AG08395 (cell line): ENCODE measurements at places on chromosomes 12 and 14.

DNA sequence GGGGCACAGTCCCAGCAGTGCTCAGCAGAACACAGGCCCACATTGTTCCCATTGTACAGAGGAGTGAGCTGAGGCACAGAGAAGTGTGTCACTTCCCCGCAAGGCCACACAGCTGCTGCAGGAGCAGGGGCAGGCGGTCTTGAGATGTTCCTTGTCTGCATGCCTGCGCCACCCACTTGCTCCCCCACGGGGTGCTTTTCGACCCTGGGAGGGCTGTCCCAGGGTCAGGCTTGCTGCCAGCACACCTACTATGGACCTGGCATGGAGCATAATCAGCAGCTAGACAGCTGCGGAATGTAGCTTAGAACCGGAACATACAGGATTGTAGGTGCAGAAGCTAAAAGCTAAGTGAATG is 7.8 kb upstream of the EP400 start:
- DNase-seq: no peak

DNA sequence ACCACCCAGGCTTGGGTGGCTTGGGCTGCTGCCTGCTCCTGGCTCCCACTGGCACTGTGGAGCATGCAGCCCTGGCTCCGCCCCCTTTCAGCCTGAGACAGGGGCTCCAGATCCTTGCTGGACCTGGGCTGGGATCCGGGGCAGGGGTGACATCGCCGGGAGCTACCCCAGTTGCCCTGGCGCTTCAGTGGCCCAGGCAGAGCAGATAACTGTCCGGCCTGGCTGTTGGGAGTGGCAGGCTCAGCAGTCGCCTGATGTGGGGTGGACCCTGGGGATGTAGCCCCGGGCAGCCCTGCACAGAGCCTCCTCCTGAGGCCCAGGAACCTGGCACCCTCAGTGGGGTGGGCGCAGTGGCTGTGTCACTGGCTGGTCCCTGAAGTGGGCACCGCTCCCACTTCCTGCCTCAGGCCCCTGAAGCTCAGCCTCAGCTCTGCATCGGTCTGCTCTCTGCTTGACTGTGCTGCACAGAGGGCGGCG is 57.9 kb downstream of the FUT8 start:
- no peak for DNase-seq

- peak; percentile 57 for DNase-seq
Measured at GRCh38 chr12:6230321-6231110, 30.3 kb downstream of the CD9 start.

- no peak for DNase-seq
Measured at GRCh38 chr14:56995010-56995409, 184.7 kb upstream of the OTX2 start.

GRCh38 chr14:27608377-27608776 is 1010.5 kb upstream of the NOVA1 start:
- no peak for DNase-seq

GRCh38 chr12:56079723-56080555 is at the start of gene ERBB3:
ERBB3 (plus strand) TSS chr12:56080165; CDS start chr12:56080301, 136 bp downstream.
- DNase-seq: peak; percentile 91

GRCh38 chr12:119448611-119449131 is 114.1 kb downstream of the CCDC60 start:
- DNase-seq: no peak

- DNase-seq: no peak
Measured at GRCh38 chr12:110862329-110862728, 15.5 kb downstream of the CCDC63 start.

DNA sequence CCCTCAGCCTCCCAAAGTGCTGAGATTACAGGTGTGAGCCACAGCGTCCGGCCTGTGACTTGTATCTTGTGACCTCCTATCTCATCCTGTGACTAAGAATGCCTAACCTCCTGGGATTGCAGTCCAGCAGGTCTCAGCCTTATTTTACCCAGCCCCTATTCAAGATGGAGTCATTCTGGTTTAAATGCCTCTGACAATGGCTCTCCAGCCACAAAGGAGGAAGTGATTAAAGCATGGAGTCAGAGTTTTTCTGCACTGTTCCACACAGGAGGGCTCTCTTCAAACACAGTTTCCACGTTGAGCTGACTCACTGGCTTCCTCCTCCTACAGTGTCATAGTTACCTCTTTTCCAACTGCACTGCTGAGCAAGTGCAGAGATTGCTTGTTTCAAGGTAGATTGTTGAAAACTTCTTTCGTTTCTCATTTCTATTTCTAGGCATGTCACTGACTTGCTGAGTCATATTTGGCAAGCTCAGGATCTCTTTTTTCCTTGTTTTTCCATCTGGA is 383.8 kb downstream of the PCNX1 start:
- peak; percentile 68 for DNase-seq

- no peak for DNase-seq
Measured at GRCh38 chr14:58297412-58297761, 968 bp upstream of the ARID4A start.

- DNase-seq: no peak
Measured at GRCh38 chr12:110936367-110937103, 16.2 kb upstream of the MYL2 start.

- no peak for DNase-seq
Measured at GRCh38 chr14:94175011-94175745, 1.1 kb downstream of the PPP4R4 start.

GRCh38 chr12:104694711-104695110 is 238.0 kb downstream of the CHST11 start:
- no peak for DNase-seq

- no peak for DNase-seq
Measured at GRCh38 chr14:61077951-61078720, 97.1 kb downstream of the SLC38A6 start.

DNA sequence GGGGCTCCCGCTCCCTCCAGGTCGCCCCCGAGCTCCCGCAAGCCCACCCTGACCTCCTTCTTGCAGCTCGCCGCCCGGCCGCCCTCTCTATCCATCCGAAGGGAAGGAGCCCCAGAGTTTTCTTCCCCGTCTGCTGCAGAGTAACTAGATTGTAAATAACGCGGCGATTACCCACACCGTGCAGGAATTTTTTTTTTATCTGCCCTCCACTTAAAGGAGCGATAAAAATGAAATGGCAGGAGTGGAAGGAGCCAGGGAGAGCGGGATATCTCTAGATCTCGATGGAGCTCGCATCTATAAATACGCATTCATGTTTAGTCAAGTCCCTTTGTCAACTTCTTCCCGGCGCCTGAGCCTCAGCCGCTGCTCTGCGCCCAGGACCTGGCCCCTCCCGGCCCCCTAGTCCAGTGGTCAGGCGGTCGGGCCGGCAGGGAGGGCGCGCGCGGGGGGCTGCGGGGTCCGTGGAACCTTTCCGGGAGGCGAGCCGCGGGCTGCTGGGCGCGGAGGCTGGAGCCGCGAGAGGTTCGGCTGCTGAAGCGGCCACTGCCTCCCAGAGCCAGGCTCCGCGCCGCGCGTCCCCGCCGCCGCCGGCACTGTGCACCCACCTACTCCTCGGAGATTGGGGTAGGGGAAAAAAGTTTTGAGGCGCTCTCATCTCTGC is 386.0 kb downstream of the BCAT1 start:
- peak; percentile 19 for DNase-seq

GRCh38 chr12:124217508-124218242 is 77.2 kb upstream of the RFLNA start:
- DNase-seq: no peak

- DNase-seq: peak; percentile 49
Measured at GRCh38 chr12:117854339-117855012, 114.3 kb downstream of the KSR2 start.

GRCh38 chr12:119235197-119235751 is 56.5 kb downstream of the HSPB8 start:
- DNase-seq: no peak

GRCh38 chr12:125773033-125773640 is 707.9 kb downstream of the AACS start:
- DNase-seq: no peak

DNA sequence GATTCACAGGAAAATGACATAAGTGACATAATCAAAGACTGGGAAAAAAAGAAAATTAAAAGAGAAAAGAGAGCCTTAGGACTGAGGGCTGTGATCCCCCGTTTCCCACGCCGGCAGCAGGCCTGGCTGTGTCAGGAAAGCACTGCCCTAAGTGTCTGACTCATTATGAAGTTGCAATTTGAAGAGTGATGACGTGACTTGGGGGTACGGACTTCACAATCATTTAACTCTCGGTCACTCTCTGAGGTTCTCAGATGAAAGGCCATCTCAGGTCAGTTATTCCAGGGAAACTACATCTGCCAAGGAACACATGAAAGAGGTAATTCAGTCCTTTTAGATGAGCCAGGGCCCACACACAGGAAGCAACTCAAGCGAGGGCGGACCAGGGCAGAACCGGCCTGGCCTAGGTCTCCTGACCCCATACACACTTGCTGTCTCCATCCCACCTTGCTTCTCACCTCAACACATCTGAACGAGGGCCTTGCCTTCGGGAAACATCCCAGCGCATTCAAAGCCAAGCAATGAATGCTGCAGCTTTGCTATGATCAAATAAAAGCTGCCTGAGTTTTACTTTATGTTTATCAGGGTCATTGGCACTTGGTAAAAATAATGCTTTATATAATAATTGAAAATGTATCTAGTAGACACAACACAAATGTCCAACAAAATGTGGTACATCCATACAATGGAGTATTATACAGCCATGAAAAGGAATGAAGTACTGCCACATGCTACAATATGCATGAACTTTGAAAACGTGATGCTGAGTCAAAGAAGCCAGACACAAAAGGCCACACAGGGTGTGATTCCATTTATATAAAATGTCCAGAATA is 2.7 kb downstream of the SSH1 start:
- peak; percentile 84 for DNase-seq

- DNase-seq: peak; percentile 10
Measured at GRCh38 chr14:36690311-36691040, 28.8 kb downstream of the PAX9 start.

- no peak for DNase-seq
Measured at GRCh38 chr12:2083008-2083407, 30.2 kb downstream of the CACNA1C start.

DNA sequence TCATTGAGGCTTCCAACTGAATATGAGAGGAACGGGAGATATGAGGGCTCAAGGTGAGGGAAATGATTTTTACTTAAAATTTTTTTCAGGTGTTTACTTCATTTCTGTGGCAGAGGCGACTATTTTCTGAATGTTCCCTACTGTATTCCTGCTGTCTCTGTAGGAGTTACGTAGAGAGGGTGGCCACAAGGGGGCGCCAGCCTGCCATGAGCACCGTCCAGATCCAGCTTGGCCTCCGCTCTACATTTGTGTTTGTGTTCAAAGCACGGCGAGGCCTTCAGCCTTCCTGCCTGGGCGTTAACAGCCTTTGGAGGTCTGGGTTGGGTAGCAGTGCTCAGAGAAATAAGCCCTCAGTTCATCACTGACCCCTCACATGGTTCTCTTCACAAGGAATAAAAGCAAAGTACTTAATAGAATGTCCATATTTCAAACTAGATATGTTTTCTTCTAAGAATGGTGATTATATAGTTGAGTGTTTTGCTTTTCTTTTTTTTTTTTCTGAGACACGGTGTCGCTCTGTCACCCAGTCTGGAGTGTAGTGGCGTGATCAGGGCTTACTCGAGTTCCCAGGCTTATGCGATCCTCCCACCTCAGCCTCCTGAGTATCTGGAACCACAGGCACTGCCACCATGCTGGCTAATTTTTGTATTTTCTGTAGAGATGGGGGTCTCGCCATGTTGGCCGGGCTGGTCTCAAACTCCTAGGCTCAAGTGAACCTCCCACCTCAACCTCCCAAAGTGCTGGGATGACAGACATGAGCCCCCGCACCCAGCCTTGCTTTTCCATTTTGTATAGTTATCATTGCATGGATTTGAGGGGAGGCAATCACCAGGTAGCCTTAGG is 22.3 kb downstream of the CKB start:
- DNase-seq: peak; percentile 82

DNA sequence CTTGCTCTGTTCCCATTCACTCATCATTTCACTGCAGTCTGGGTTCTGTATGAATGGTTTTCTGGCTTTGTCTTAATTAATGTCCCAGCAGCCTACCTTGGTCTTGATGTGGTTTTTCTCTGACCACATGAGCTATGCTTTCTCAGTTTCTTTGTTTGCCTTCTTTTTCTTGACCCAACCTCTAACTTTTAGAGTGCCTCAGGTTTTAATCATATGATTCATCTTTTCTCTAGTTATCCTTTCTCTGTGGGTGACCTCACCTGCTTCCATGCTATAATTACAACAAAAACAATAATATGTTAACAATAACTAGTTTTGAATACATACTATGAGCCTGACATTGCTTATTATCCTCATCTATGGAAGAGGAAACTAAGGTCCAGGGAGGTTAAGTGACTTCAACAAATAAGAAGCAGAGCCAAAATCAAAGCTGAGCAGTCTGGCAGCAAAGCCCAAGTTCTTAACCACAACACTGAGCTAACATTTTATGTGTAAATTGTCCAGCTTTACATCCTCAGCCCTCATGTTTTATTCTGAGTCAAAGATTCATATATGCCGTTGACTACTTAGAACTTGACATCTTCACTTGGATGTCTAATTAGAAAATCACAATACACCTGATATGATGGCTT is 4.7 kb upstream of the EPYC start:
- no peak for DNase-seq

DNA sequence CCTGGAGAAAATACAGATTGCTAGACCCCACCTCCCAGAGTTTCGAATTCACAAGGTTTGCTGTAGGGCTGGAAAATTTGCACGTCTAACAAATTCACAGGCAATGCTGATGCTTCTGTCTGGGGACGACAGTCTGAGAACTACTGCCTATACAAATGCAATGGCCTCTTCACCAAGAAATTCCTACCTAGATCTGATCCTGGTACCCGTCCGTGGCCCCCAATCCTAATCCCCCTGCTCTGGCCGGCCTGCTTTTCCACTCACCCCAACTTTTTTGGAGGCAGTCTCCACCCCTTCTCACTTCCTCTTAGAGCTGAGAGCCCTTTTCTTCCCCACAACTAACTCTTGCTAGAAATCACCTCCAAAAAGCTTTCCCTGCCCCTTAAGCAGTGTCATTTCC is 3.1 kb upstream of the SSH1 start:
- DNase-seq: no peak

GRCh38 chr14:49578141-49578540 is 8.0 kb downstream of the RPS29 start:
- DNase-seq: no peak

DNA sequence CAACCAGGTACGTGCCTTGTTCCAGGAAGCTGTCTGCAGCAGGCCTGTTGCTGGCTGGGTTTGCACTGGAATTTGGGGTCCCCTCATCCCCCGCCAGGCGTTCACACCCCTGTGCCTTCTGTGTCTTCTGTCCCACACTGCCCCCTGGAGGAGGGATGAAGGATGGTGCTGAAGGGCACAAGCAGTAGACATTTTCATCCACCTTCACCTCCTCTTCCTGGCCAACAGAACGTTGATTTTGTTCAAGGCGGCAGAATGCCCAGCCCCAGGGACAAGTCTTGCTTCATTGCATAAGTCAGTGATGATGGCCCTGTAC is 122.1 kb downstream of the CALM1 start:
- no peak for DNase-seq

DNA sequence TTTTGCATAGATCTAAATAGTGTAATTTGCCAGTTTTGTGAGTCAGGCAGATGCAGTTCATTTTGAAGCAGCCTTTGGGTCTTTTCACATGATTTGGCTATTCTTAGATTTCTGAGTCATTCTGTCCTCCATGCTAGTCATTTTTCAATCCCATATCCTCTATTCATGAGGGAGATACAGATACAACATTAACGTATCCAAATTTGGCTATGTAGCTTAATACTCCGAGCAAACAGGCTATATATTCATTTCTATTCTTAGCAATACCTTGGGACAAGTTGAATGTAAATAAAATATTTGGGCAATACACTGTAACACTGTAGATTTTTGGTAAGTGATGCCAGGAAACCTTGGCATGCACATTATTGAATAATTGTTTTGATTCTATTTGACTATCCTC is 270.7 kb upstream of the PDE3A start:
- peak; percentile 22 for DNase-seq

GRCh38 chr14:30974628-30975027 is 50.8 kb upstream of the AP4S1 start:
- peak; percentile 5 for DNase-seq
